ENCODE measurements at places on chromosomes 6 and 20. TPM values are rescaled to one million over a fixed set of nuclear protein-coding genes. Genes with fewer than 3 reads are reported as not detected.

GRCh38 chr6:21608601-21609000 is 15.1 kb downstream of the SOX4 start:
- no peak for DNase-seq

- peak; percentile 33 for DNase-seq
Observed at GRCh38 chr6:137313928-137314855, 95.0 kb upstream of the IFNGR1 start.

DNA sequence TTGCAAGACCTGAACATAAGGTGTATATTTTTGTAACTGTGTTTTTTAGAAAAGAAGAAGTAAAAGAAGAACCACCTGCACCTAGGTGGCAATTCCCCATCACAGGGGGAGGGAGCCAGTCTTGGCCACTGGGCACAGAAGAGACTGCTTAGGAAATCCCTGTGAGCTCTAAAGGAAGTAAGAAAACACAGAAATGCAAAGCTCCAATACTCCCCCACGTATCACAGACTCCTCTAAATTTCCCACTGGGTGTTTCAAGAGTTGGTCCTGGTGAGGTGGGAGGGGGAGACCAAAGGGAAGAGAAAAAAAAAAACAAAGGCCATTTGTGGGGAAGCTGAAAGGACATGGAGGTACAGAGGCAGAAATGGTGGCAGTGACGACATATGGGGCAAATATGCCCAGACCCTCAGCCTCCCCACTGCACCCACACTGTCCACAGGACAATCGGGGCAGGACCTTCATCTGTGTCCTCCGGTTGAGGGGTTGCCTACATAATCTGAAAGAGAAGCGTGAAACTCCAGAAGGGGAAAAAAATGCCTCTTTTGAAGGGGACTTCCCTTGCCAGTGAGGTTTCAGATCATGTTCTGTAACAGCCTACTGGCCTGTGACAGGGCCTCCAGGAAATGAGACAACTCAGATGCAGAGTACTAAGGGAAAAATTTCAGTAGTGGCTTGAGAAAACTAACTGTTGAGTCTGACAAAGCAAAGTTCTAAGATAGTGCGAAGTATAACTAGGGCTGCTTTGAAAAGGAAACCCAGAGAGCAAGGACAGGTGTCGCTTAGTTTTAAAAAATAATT is 226.2 kb upstream of the MARCKS start:
- no peak for DNase-seq

DNA sequence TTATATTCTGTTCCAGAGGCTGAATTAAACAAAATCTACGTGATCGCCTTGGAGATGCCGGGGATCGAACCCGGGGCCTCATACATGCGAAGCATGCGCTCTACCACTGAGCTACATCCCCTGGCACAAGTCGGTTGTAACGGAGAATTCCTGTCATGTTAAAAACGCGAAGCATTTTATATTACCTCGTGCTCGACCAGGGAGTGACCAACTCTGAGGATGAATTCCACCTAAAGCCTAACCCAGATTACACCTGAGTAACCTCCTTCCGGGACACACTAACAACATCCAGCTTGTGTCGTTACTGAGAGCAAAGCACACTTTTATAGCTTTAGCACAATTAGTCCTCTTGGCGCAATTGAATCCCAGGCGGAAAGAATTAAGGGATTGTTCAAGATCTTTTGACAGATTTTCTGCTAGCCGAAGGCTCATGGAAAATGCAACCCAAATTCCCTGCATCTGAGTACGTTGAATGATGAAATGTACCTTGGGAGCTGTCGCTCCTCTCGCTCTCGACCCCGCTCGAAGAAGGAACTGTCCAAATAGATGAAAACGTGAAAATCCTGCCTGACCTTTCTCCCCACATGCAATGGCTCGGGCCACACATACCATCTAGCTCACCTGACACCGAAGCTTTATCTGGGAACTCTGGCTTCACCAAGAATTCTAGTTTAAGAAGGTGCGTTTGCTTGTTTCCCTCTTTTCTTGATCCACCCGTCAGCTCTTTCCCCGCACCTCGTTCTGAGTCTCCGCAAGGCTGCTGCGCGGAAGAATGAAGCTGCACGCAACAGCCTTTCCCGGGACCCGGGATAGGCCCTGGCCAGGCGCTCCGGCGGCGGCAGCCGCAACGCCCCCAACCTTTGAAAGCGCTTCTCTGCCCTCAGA is 148.3 kb downstream of the GPX5 start:
- peak; percentile 32 for DNase-seq

DNA sequence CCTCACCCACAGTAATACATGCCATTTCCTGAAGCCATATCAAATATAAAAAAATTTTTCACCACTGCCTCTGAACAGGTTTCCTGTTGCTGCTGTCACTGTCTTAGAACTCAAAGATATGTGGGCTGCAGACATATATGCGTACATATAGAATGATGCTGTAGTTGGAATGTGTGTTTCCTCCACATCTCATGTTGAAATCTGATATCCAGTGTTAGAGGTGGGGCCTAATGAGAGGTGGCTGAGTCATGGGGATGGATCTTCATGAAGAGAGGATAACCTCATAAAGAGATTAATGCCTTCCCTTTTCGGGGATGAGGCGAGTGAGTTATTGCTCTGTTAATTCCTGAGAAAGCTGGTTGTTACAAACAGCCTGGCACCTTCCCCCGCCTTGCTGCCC is 7.7 kb upstream of the SCP2D1 start:
- DNase-seq, result no peak

Gene LHFPL5
- not detected for total RNA-seq

Gene ZNF391
- total RNA-seq, result 3.3 TPM

Gene MATN4
- not detected for total RNA-seq

Gene FAM120B
- total RNA-seq, result 11.5 TPM

Gene TP53TG5
- total RNA-seq, result not detected

Gene CST7
- not detected for total RNA-seq
